Fibroblast of skin of left quadriceps (primary cell): ENCODE measurements at places on chromosomes 1 and 21.

GRCh38 chr1:119005724-119006405 is 17.7 kb upstream of the TBX15 start:
- no peak for DNase-seq

GRCh38 chr1:158809256-158809655 is 21.9 kb upstream of the MNDA start:
- no peak for DNase-seq

DNA sequence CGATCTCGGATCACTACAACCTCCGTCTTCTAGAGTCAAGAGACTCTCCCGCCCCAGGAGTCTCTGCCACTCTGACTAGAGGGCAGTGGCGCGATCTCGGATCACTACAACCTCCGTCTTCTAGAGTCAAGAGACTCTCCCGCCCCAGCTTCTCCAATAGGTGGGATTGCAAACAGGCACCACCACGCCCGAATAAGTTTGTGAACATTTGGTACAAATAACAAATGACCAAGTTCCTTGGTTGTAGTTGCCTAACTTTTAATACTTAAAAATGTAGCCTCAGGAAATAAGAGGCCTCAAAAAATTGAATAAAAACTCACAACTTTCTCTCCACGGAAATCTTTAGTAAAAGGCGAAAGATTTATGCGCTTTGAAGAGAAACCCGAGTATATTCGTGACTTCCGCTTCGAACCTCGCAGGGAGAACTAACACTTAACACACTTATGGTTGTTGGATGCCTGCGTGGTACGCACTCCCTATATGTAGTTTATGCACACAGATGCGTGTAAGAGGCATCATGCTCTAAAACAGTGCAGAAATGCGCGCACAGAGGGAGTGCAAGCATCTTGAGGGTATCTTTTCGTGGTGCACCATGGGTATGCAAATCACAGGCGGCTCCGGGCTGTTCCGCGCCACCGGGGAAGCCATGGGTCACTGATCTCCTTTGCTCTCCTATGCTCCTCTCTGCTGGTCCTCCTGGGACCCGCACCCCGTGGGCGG is 11.4 kb downstream of the BTBD19 start:
- DNase-seq: peak; percentile 96

DNA sequence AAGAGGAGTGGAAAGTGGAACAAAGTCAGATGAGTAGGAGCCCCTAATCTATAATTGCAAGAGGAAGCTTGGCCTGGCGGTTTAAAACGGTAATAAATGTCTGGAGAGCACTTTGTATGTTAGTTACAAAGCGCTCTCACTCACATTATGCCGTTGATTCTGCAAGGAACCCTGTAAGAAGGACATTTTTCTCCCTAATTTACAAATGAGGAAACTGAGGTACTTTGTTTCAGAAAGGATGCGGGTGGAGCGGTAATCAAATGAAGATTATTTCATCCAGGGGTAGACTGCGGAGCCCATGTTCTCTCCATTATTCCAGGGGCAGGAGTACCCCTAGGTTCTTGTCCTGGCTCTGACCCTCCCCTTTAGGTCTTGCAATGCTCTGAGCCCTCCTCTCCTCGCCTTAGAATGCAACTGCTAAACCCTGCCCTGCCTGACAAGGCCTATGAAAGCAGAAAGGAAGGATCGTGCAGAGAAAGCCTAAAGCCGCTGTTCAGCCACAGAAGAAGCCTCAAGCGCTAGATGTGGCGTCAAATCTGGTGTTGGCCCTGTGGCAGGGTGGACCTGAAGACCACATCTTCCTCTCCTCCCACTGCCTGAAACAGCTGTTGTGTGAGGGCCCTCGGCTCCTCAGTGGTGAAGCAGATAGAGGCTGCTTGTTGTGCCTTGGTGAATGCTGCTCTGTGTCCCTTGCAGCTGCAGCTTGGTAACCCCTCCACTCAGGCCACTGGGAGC is 588 bp upstream of the PACC1 start:
- no peak for DNase-seq

DNA sequence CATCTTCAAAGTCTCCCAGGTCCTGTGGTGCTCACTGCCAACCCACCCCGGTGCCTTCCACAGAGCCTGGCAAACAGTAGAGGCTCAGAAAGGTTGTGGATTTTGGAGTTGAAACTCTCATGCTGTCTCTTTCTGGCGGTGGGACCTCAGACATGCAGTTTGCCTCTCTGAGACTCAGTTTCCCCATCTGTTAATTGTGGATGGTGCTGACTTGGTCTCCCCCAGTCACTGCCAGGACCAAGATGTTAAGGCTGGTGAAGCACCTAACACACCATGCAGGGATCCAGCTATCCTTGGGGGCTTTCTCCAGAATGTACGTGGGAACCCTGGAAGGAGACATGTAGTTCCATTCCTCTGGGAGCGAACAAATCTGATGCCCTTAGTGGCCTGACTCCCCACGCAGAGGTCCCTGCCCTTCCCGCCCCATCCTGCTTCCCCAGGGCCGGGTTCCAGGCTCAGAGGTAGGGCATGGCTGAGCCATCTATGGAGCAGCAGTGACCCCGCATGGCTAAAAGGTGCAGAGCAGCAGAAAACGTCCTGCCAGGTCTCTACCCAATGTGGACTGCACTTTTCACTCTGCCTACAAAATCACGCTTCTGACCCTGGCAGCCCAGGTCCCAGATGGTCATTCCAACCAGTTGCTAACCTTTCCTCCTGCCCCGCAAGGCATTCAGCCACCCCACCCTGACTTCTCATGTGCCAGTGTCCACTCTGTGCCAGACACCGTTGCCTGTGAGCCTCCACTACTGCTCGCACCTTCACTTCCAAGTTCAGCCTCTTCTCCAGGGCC is 9.2 kb upstream of the TTC22 start:
- peak; percentile 8 for DNase-seq

GRCh38 chr1:222955964-222956363 is 141.1 kb downstream of the DISP1 start:
- DNase-seq: no peak

DNA sequence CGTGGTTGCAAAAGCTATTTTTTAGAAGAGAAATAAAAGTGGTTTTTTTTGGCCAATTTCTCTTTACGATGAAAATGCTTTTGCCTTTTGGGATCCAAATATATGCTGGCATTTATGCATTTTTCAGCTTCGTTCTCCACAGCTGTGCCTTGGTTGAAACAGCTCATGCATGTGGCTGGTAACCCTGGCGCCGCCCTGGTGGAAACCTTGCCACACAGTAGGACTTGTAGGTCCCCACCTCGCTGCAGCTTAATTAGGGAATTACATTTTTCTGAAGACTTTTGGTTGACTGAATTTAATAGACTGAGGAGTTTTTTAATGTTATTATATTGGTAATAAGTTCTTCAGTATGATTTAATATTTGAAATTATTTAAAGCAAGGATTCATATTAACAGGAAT is 12.7 kb upstream of the PCP4 start:
- DNase-seq: no peak

GRCh38 chr1:207047505-207047904 is 3.5 kb downstream of the YOD1 start:
- no peak for DNase-seq

DNA sequence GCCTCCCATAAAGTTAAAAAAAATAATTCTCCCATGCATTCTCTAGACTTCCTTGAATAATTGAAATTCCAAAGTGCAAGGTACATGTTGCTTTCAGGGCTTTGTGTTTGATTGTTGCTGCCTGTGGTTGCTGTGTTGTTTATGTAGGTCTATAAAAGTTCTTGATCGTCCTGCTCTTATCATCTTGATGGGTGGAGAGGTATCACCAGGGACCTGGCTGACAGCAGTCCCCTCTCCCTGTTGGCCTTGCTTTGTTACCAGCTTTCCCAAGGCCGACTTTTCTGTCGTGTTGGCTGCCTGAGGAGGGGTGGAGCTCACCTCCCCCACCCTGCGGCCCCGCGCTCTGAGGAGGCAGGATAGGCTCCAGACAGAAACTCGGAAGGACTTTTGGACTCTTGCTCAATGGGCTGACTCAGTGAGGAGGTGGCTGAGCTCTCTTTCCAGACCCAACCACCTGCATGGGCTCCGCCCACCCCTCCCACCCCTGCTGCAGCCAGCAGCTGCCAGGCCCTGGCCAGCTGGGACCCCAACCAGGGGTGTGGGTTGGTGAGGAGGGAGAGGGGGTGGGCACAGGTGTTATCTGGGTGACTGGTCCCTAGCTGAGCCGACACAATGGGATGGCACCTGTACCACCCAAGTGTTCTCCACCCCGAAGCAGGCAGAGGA is 2.0 kb downstream of the INAVA start:
- no peak for DNase-seq

- no peak for DNase-seq
Measured at GRCh38 chr1:55825461-55825860, 610.3 kb upstream of the USP24 start.
